ENCODE measurements at places on chromosomes 6 and 20. TPM values are rescaled to one million over a fixed set of nuclear protein-coding genes. Genes with fewer than 3 reads are reported as not detected.

PEX7 gene
- total RNA-seq, result 9.6 TPM

RBM24 gene
- 7.9 TPM for total RNA-seq

PM20D2 gene
- total RNA-seq, result 13.9 TPM

ZNF217 gene
- total RNA-seq, result 16.0 TPM

APMAP gene
- 158 TPM for total RNA-seq

TRIM38 gene
- total RNA-seq, result 15.0 TPM

BTNL2 gene
- not detected for total RNA-seq

RXRB gene
- 16.5 TPM for total RNA-seq

FAM217A gene
- total RNA-seq, result not detected

TRDN gene
- total RNA-seq, result not detected

HBS1L gene
- total RNA-seq, result 122 TPM

BRPF3 gene
- total RNA-seq, result 6.0 TPM

SLC22A16 gene
- not detected for total RNA-seq

HDGFL1 gene
- total RNA-seq, result not detected

LIN28B gene
- total RNA-seq, result 0.19 TPM

HLA-DRA gene
- 10.0 TPM for total RNA-seq

ANGPT4 gene
- total RNA-seq, result not detected

- DNase-seq, result no peak
Measured at GRCh38 chr20:43744151-43744611, 17.4 kb upstream of the GTSF1L start.

- DNase-seq, result no peak
Measured at GRCh38 chr20:36670665-36671357, 24.8 kb upstream of the SLA2 start.

GRCh38 chr6:36235309-36235708, 34.6 kb upstream of the PNPLA1 start:
- no peak for DNase-seq

DNA sequence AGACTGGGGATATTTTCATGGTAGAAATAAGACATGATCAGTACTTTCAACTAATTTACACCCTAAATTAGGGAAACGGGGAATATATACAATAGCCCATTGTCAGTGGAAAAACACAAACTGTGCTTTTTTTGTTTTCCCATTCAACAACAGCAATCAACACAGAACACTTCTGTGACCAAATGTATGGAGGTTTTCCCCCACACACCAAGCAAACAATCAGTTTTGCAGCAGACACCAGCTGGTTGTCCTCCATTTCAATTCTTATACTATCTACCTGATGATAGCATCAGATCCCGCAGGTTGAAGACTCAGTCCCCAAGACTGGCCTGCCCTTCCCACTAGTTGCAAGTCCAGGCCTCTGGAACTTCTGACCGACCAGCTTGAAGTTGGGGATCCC, 4.5 kb downstream of the HINT3 start:
- no peak for DNase-seq

DNA sequence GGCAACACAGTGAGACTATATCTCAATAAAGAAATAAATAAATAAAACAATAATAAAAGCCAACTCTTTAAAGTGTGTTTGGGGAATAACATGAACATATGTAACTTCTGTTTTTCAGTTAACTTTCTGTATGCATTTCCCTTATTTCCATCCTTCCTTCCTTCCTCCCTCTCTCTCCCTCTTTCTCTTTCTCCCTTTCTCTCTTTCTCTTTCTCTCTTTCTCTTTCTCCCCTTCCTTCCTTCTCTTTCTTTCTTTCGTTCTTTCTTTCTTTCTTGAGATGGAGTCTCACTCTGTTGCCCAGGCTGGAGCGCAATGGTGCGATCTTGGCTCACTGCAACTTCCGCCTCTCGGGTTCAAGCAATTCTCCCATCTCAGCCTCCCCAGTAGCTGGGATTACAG, 48.8 kb upstream of the PRND start:
- no peak for DNase-seq

GRCh38 chr6:163412801-163413344, 1.6 kb upstream of the QKI start:
- no peak for DNase-seq

DNA sequence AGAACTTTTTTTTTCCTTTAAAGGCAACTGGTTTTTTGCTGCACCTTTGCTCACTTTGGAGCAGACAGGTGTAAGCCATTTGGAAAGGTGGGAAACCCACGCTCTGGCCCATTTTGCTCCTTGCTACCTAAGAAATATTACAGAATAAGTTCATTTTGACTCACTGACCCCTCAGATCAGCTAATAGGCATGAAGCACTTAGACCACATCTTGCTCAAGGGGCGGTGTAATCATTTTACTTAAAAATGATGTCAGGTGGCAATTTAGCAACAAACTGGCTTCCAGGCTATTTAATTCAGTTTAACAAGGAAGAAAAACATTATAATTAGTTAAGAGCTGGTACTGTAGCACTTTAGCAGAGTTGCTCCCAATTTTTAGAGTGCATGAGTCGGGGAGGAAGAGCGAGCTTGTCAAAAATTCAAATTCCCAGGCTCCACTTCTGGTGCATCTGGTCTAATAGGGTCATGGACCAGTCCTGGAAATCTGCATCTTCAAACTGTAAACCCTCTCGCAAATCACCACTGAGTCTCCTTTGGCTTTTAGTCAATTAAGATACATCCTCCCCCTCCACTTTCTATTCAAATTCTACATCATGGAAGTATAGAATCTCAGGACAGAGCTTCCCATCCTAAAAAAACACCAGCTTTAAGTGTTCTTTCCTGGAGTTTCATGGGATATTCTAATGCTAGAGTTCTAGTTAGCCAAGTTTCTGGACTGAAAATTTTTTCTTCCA, 38.2 kb downstream of the JAG1 start:
- DNase-seq, result no peak

- no peak for DNase-seq
Measured at GRCh38 chr20:63258781-63259180, 4.5 kb upstream of the NKAIN4 start.

DNA sequence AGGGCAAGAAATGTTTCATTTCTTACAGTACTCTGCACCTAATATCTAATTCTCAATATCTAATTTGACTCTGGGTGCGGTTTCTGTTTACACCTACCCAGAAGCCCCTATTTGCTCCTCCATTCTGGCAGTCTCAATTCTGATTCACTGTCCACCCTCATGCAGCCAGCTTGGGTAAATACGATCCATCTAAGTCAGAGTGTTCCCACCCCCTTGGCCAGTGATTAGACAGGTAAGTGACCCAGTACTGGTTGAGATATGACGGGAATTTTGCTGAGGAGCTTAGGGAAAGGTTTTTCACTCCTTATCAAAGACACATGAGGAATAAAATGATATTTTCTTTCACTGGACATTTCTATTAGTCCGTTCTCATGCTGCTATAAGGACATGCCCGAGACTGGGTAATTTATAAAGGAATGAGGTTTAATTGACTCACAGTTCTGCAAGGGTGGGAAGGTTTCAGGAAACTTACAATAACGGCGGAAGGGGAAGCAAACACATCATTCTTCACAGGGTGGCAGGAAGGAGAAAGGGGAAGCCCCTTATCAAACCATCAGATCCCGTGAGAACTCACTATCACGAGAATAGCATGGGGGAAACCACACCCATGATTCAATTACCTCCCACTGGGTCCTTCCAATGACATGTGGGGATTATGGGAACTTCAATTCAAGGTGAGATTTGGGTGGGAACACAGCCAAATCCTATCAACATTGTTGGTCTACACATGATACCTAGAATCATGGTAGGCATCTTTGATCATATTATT, 29.4 kb downstream of the GLO1 start:
- peak; percentile 21 for DNase-seq

GRCh38 chr20:20635006-20635405, 77.4 kb downstream of the RALGAPA2 start:
- no peak for DNase-seq

GRCh38 chr20:36121981-36122930, 32.3 kb upstream of the EPB41L1 start:
- DNase-seq, result no peak

- no peak for DNase-seq
Measured at GRCh38 chr20:45725134-45725533, 3.0 kb downstream of the SPINT4 start.

DNA sequence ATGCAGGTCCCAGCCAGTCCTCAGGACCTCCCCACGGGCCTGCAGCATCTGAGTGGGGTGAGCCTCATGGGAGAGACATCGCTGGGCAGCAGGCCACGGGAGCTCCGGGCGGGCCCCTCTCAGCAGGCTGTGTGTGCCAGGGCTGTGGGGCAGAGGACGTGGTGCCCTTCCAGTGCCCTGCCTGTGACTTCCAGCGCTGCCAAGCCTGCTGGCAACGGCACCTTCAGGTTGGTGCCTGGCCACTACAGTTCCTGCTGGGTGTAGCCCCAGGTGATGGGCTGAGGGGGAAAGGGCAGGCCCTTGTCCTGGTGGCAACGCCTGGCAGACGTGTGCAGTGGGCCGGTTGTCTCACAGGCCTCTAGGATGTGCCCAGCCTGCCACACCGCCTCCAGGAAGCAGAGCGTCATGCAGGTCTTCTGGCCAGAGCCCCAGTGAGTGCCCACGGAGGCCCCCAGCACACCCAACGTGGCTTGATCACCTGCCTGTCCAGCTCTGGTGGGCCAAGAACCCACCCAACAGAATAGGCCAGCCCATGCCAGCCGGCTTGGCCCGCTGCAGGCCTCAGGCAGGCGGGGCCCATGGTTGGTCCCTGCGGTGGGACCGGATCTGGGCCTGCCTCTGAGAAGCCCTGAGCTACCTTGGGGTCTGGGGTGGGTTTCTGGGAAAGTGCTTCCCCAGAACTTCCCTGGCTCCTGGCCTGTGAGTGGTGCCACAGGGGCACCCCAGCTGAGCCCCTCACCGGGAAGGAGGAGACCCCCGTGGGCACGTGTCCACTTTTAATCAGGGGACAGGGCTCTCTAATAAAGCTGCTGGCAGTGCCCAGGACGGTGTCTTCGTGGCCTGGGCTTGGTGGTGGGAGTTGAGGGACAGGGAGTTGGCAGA, 787 bp upstream of the TNFRSF6B start:
- DNase-seq, result no peak

DNA sequence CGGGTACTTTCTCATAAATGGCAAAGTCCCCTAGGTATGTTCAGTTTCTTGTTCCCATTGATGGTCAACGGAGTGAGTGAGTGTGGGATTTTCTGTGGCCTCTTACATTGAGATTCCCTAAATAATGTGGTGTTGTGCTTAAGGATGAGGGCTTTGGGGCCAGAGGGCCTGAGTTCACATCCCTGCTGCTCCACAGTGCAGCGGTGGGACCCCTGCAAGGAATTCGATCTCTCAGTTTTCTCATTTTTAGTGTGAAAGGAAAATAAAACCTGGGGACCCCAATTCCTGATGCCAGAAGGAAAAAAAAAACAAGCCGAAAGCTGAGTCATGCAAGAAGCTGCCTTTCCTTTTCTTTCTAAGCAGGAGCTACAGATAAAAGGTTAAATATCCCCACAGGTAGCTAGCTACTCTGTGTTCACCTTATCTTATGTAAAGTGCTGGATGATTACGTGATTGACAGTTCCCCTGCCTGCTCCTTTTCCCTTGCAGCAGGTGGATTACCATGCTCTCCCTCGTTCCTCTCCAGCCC, 120.2 kb upstream of the CLDN20 start:
- no peak for DNase-seq

- peak; percentile 90 for DNase-seq
Measured at GRCh38 chr6:37210313-37210968, 40.5 kb downstream of the PIM1 start.

DNA sequence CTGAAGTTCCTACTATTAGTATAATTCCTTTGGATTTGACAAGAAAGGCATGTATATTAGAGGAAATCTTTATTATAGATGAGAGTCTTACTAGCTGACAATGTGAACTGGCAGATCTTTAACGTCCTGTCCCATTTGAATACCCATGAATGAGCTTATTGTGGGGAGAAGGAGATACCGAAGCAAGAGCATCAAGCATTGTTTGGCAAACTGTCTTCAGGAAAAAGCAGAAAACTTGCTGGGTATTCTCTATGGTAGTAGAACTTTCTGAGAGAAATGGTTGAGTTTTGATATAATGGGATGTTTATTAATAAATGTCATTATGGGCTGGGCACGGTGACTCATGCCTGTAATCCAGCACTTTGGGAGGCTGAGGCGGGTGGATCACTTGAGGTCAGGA, 18.3 kb downstream of the RSPO3 start:
- DNase-seq, result no peak

GRCh38 chr6:31680226-31681134, at the start of gene LY6G5C:
Gene LY6G5C, minus strand, starts transcription at chr6:31681067. Its CDS starts 694 bp downstream, at chr6:31680373.
- peak; percentile 73 for DNase-seq

DNA sequence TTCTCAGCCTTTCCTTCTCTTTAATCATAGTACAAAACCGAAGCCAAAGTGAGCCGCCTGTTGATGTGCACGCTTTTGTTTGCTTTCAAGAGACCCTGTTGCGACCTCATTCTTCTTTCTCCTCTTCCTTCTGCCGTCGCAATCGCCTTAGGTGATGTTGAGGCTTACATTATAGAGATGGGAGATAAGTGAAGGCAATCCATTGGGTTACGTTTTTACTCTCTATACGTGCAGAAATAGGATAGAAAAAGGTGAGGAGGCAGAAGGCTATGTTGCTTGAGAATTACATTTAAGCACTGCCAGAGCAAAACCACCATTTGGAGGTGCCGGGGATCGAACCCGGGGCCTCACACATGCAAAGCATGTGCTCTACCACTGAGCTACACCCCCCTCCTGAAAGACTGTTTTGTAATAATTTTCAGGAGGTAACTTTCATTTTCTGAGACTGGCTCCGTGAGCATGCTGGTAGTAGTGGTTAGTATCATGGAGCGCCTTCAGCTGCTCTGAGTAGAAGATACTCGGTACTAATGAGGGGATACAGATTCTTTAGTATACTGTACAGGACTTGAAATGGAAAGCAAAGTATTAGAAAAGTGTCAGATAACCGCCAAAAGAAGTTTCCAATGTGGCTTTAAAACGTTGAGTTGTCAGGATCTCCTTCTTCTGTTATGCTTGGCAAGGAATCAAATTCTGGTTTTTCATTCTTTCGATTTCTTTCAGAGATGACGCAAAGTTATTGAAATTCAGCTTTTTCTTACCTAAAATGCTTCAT, 165.6 kb downstream of the TRIM27 start:
- peak; percentile 93 for DNase-seq

GRCh38 chr6:154605178-154605881, 94.8 kb upstream of the CNKSR3 start:
- DNase-seq, result peak; percentile 64

DNA sequence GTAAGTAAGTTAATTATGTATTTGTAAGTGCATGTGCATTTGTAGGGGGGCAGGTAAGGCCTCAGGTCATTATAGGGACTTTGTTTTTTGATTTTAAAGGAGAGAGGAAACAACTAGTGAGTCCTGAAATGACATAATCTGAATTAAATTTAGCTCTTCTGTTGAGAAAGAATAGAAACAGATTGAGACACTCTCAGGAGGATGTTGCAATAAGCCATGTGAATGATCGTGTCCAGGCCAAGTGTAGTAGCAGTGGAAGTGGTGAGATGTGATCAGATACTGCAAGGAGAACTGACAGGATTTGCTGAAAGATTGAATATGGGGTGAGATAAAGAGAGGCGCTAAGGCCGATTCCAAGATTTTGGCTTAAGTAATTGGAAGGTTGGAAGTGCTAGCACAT, 2.6 kb upstream of the CENPW start:
- no peak for DNase-seq

DNA sequence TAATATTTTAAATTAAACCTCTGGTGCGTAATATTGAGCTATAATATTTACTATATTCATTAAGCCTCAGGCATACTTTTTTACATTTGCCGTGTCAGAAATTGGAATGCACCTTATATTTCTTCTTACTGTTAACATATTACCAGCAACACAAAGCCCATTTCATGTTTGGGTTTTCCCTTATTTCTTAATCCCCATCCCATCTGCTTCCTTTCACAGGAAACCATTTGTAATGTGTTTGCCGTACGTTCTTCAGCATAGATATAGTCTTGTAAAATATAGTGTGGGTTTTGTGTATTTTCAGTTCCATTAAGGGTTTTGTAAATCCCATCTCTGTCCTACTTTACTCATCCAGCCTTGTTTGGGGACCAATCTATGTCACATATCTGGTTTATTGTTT, 6.5 kb downstream of the EYS start:
- no peak for DNase-seq
